PC-3 (cell line): ENCODE measurements at places on chromosomes 4 and X. TPM values are rescaled to one million over a fixed set of nuclear protein-coding genes. Genes with fewer than 3 reads are reported as not detected.

The ZXDA gene
- 2.9 and 3.2 TPM in 2 replicates for total RNA-seq

The TMPRSS11A gene
- not detected in 2 replicates for total RNA-seq

GRCh38 chr4:69362351-69362750 is 82.1 kb downstream of the UGT2B28 start:
- no peak for DNase-seq

The CSN1S1 gene
- not detected in 2 replicates for total RNA-seq

GRCh38 chr4:67375291-67375690 is 170.0 kb downstream of the CENPC start:
- no peak for DNase-seq

The PITX2 gene
- 0.55 and 1.7 TPM in 2 replicates for total RNA-seq

The SUPT20HL1 gene
- not detected in 2 replicates for total RNA-seq

DNA sequence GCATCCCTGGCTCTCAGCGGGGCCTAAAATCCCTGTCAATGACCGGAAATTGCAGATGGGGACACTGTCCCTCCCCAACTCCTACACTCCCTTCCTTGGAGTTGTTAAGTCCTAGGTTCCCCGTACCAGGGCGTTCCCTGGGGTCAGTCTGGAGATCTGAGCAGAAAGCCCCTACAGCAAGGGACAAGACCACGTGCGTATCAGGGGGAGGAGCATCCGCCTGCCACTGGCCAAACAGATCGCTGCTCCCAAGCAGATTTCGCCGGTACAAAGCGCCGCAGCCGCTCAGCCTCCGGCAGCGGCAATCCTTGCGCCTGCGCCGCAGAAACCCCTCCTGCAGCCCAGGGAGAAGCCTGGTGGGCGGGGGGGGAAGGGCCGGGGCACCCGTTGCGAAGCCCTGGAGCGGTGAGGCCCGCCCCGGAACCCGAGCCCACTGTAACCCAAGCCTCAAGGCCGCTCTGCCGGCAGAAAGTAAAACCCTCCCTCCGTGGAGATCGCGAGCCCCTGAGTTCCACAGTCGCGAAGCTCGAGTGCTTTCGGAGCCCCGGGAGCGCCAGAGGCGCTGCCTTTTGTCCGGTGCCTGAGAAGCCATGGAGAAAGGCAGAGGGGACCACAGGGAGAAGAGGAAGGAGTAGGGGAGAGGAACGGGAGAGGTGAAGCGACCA is 2.7 kb downstream of the CRMP1 start:
- no peak for DNase-seq

GRCh38 chr4:73867783-73868182 is 1.4 kb upstream of the CXCL1 start:
- peak; percentile 97 for DNase-seq

GRCh38 chr4:763922-764321 is 58.3 kb downstream of the PCGF3 start:
- no peak for DNase-seq

The CCNA2 gene
- 59.1 and 78.0 TPM in 2 replicates for total RNA-seq

DNA sequence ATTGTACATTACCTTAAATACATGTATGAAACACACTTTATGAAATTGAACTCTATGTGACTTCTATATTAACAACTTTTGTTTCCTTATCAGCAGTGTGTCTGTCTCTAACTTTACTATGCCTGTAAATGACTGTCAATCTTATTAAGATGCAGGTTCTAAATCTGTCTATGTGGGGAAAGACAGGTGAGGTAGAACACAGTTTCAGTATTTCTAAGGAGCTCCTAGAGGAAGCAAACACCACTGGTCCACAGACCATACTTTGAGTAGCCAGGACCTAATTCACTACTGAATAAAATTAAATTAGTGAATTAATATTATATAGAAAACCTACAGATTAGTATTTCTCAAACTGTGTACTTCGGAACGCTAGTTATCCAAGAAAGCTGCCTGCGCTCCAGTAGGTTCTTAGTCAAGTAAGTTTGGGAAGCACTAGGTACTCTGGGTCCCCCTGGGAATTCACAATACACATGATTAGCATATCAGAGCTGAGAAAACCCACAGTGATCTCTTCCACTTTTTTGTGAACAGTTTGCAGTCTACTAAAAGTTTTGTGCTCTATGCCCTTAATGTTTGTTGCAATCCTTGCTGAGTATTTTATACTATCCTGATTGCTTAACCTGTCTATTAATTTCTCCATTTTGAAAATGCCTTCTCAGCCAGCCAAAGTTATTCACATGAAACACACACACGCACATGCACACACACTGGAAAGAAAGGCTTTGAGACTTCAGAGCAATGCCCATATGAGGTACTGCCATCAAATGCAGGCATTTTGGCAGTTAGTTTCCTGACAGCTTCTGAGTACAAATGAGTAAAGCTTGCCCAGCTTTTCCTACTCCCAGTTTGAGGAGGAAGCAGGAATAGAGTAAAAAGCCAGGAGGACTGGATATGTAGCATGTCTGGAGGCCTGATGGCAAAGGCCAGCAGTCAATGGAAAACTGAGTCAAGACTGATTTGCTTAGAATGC is 133.6 kb upstream of the CPEB2 start:
- DNase-seq: no peak

GRCh38 chr4:169103966-169104412 is 93.9 kb upstream of the CBR4 start:
- peak; percentile 95 for DNase-seq

- DNase-seq: no peak
These were observed 16.9 kb downstream of the CYBB start for GRCh38 chrX:37796805-37797204.

The ASB11 gene
- not detected in 2 replicates for total RNA-seq

The MTTP gene
- total RNA-seq: 0.33 TPM in 1 of 2 replicates, not detected in the other

The CENPVL2 gene
- not detected in 2 replicates for total RNA-seq

The MAGEB17 gene
- total RNA-seq: 0.58 and 0.87 TPM in 2 replicates

DNA sequence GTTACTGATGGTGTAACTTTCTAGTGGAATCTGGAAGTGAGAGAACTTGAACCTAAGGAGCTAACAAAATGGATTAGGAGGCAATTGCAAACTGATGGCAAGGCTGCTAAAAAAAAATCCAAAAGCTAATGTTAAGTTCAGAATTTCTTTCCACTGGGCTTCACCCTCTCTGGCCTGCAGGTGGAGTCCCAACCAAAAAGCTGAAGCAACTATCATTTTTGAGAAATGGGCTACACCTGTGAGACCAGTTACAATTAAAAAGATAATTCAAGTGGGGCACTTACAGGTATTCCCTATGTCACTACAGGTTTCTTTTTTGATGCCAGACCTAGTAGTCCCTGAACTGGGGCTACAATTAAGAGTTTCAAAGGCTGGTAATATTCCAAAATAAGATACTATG is 142.1 kb upstream of the FTHL17 start:
- DNase-seq: peak; percentile 20

- no peak for DNase-seq
These were observed 17.6 kb downstream of the TMEM187 start for GRCh38 chrX:153989973-153990655.

DNA sequence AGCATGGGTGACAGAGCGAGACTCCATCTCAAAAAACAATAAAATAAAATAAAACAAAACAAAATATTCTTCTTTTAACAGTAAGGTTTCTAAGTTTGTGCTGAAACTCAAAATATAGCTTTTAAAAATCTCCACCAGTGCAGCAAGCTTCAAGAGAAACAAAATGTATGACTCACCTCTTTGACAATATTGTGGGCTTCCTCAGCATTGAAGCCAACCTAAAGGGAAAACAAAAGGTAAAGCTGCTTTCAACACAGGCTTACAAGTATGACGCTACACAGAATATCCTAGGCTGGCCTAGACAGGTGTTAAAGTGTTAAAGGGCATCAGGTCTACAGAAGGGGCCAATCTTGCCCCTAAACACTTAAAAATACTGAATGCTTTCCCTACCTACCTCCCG is 1.2 kb downstream of the DYNLT3 start:
- DNase-seq: peak; percentile 64

GRCh38 chr4:36243355-36244256 is 708 bp downstream of the ARAP2 start:
- DNase-seq: peak; percentile 47

DNA sequence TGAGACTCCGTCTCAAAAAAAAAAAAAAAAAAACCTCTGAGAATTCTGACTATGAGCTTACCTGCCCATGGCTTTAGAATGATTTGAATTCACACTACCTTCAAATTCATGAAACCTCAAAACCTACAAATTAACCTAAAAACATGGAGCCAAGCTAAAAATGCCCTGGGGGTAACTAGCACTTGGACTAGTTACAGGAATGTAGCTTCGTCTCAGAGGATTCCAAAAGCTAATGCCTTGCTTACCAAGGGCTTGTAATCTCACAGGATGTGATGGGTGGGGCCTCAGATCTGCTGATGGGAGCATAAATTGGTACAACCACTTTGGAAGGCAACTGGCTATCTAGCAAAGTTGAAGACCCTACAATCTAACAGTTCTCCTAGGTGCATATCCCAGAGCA is 79.4 kb upstream of the SPRY1 start:
- DNase-seq: peak; percentile 36

DNA sequence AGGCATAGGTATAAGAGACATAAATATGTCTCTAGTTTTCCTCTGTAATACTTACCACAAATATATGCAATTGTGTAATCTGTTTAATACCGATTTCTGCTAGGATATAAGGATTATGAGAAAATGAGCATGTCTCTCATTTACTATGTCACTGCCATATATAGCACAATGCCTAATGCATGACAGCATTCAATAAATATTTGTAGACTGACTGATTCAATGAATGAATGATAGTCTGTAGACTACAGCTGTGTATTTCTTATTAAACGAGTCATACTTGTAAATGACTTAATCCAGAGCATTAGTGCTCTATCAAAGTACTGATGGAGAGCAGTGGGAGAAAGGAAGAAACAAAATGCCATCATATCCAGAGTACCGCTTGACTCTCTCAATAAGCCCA is 175.6 kb downstream of the PPP3CA start:
- peak; percentile 80 for DNase-seq

DNA sequence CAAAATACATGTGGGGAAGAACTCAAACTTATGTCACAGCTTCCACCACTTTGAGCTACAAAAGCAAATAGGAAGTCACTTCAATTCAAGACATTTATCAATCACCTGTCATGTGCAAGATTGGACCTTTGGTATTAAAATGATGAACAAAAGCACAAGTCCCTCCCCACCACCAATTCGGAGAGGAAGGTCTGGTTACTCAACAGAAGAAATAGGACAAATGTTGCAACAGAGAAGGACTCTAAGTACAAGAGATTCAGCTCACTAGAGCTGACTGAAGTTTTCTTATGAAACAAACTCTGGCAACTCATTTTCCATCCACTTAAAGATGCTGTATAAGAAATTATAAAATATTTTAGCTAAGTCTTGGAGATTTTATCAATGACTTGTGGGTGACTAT is 16.0 kb upstream of the MMRN1 start:
- DNase-seq: no peak

DNA sequence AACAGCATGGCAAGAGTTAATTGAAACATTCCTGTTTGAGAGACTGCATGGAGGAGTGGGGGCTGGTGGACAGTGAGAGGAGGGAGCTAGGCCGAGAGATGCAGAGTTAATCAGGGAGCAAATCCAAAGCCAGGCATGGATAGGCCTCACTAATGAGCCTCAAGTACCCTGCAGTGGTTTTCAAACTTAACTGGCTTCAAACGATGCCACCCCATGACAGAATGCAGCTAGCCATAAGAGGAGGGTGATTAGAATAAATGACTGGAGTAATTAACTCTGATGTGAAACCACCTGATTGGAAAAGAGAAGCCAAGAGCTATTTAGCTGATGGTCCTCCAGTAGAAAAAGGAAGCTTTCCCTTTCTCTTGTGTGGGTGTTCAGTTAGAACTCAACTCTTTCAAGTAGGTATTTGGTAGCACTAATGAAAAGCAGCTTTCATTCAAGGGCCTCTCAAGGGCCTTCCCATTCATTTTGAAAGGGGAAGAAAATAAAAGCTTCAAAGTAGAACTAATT is 215.4 kb upstream of the MAB21L2 start:
- no peak for DNase-seq

The GUCY1A1 gene
- 9.2 and 9.3 TPM in 2 replicates for total RNA-seq

The SLITRK4 gene
- 2.3 and 3.7 TPM in 2 replicates for total RNA-seq

DNA sequence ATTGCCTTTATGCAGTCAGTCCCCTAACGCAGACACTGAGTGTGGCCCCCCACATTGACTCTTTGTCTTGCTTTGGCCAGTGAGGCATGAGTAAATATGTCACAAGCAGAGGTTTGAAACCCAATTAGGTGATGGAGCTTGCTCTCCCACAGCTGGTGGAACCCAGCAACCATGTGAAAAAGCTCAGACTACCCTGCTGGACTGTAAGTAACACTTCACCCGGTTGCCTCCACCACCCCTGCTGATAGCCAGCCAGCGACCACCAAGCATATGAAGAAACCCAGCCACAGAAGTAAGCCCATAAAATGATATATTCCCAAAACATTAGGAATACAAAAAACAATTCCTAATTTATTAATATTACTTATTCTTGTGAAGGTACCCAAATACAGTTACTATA is 21.6 kb upstream of the PDCL2 start:
- no peak for DNase-seq

- DNase-seq: no peak
These were observed 184.8 kb downstream of the UNC5C start for GRCh38 chr4:95363966-95364365.
